ENCODE measurements at places on chromosomes 13 and 19.
A peak's percentile ranks its signal among the peaks of the same experiment; 100 is the strongest.

GRCh38 chr13:111926501-111927180 is 140.3 kb upstream of the SOX1 start:
- no peak for DNase-seq

DNA sequence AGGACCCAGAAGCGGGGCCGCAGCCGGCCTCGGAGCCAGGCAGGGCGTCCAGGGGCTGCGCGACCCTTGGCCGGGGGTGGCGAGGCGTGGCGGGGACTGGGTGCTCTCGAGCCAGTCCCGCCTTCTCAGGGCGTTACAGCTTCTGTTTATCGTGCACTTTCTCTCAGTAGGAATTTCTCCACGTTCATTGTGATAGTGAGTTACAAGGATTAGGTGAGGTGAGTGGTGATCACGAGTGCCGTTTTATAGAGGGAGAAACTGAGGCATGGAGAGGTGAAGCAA is 600 bp downstream of the AP1M1 start:
- DNase-seq = no peak

- no peak for DNase-seq
Observed at GRCh38 chr13:74795526-74795925, 661.3 kb upstream of the KLF12 start.

DNA sequence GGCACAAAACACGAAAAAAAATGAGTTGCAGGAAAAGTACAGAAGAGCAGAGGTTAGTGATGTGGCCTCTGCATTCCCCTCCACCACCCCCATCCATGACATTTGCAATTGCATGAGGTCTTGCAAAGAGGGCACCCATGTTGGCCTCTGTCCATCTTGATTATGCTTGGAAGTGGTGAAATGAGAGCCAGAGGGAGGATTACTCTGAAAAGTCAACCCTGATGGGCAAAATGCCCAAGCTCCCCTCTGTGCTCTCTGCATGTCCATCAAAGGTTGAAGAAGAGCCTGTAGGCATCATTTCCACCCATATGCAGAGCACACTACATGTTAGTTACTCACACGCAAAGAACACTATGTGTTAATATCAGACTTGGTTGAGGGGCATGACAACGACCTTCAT is 71.4 kb downstream of the SLC15A1 start:
- DNase-seq = no peak

GRCh38 chr19:33368074-33368864 is 5.2 kb upstream of the CEBPG start:
- DNase-seq = peak; percentile 52

GRCh38 chr13:99995589-99996380 is 14.2 kb downstream of the ZIC2 start:
- DNase-seq = peak; percentile 31

DNA sequence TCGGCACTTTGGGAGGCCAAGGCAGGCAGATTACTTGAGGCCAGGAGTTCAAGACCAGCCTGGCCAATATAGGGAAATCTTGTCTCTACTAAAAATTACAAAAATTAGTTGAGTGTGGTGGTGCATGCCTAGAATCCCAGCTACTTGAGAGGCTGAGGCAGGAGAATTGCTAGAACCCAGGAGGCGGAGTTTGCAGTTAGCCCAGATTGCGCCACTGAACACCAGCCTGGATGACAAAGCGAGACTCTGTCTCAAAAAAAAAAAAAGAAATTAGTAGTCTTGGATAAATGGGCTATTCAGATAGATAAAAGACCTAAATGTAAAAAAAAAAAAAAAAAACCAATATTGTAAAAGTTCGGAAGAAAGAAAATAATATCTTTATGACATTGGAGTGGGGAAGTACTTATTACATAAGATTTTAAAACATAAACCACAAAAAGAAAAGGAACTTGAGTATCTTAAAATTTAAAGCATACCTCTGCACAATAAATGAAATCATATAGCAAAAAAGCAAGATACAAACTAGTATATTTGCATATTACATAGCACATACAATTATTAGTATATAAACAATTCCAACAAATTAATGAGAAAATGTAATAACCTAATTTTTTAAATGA is 26.7 kb upstream of the RNASEH2B start:
- no peak for DNase-seq

DNA sequence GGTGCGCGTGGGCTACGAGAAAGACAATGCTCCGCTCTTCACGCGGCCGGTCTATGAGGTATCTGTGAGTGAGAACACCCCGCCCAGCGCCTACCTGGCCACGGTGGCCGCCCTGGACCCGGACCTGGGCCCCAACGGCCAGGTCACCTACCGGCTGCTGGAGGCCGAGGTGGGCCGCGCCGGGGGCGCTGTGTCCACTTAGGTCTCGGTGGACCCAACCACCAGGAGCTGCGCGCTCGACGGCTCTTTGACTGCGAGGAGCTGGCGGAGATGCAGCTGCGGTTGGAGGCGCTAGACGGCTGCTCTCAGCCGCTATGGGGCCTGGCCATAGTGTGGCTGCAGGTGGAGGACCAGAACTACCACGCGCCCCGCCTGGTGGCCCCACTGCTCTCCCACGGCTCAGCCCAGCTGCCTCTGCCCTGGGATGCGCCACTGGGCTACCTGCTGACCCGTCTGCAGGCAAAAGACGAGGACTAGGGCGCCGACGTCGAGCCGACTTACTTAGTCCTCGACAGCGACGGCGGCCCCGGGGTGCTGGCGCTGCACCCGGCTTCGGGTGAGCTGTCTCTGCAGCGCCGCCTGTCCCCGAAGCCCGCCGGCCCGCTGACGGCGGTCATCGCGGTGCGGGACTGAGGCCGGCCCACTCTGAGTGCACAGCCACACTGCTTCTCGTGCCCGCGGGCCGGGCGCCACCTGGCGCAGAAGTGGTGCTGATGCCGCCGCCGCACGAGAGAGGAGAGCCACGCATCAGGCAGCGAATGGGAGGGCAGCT is 173.0 kb downstream of the OLFM4 start:
- no peak for DNase-seq

DNA sequence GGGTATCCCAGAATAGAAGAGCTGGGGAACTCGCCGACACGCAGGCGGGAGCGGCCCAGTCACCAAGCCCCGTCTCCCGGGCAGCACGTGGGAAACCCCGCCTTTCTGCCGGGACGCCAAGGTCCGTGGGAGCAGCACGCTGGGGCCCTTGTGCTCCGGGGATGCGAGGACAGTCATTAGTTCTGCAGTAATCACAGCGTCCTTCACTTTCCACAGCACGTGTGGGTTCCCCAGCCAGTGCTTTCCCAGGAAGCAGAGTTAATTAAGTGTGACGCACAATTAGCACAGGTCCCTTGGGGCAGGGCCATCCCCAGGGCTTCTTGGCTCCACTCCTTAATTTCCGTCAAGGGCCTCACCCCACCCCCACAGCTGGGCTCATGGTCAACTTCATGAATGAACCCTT is 64.3 kb upstream of the C13orf46 start:
- no peak for DNase-seq

DNA sequence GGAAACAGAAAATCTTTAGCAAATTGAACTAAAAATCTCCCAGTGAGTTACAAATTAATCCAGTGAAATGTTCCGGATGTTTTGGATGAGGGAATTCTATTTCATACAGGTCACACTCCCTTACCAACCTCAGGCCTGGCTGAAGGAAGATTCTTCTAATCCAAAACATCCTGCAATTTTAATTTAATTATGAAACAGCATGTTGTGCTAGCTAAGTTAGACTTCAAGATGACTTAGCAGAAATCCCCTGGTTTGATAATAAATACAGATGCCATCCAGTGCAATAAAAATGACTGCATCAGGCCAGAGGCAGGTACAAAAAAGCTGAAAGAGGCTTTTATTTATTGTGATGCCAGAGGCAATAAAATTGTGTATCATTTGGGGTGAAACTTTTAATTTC is 96.7 kb upstream of the CLDN10 start:
- peak; percentile 62 for DNase-seq

Measured in OCI-M1 (cell line).